ENCODE measurements at places on chromosomes 2 and 18.
A peak's percentile ranks its signal among the peaks of the same experiment; 100 is the strongest.

- no peak for DNase-seq
Observed at GRCh38 chr2:55899881-55900280, 23.7 kb downstream of the EFEMP1 start.

DNA sequence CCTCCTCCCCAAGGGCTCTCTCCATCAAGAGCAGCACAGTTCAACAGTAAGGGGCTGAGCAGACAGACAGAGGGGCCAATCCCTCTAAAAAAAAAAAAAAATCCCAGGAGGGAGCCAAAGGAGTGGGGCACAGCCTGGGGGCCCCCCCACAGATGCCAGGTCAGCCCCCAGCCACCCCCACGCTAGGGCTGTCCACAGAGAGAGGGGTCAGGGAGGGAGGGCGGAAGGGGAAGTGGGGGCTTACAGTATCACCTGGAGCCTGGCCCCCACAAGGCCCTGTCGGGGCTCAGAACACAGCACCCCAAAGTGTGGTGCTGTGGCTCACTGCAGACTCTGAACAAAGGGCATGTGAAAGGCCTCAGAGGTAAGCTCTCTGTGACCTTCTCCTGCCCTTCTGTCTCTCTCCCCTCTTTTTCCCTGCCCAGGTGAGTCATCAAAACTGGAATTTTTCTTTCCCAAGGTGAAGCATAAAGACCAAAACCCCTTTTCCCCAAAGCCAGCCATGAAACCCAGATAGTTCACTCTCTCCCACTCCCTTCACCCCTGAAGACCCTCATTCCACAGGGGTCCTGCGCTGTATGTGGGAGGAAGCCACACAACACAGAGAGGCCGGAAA is 13.9 kb downstream of the BIN1 start:
- DNase-seq, result no peak

DNA sequence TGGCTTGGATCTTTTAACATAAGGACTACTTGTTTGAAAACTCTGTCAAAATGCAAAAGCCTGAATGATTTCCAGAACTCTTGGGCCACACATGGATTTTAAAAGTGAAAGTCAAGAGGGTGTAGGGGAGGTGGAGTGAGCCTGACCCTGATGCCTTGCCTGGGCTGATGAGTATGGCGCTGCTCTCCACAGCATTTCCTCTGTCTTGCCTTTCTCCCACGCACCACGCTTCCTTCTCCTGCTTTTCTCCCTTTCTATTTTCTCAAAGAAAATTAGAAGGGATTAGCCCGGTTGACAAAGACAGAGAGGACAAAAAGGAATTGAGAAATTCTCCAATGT is 207.0 kb upstream of the CCDC68 start:
- DNase-seq, result no peak

GRCh38 chr2:27914041-27914804 is 23.7 kb downstream of the BABAM2 start:
- no peak for DNase-seq

DNA sequence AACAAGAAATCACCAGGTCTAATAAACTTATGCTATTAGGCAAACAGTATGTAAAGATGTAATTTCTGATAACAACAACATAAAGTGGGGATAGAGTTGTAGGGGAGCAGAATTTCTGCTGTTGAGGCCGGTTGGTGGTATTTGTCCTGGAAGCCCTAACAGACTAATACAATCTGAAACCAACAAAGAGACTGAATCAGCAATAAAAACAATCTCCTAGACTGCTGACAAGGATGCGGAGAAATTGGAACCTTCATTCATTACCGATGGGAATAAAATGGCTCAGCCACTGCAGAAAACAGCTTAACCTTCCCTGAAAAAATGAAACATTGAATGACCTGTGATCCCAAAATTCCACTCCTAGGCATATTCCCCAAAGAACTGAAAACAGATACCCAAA is 88.7 kb downstream of the GYPC start:
- DNase-seq, result no peak

DNA sequence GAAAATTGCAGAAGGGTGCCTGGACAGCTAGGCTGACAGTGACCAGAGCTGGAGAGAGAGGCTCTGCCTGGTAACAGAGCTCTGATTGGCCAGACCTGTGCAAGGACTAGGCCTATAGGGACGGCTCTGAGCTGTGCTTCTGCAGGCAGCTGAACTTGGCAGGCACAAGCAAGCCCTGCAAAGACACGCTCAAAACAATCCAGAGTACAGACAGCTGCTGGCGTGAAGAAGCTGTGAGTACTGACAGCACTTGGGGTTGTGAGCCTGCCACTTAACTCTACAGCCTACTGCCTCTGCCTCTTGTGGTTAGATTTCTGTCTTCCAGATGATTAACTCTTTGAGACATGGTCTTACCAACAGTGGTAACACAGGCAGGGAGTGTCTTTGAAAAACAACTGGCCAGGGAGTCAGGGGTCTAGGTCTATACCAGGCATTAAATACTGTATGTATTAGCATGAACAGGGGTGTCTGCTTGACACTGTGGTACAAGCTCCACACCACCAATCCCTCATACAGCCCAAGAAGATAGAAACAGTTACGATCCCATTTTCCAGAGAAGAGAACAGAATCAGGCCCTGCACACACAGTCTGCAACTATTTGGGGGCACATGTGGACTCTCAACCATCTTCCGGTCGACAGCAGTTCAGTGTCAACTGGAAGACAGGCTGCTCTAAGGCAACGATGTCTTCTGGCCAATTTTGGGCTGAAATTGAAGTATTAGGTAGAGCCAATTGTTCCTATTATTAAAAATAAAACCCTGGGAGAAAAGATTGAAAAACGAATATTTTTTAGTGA is 568.4 kb downstream of the TNS1 start:
- peak; percentile 11 for DNase-seq

DNA sequence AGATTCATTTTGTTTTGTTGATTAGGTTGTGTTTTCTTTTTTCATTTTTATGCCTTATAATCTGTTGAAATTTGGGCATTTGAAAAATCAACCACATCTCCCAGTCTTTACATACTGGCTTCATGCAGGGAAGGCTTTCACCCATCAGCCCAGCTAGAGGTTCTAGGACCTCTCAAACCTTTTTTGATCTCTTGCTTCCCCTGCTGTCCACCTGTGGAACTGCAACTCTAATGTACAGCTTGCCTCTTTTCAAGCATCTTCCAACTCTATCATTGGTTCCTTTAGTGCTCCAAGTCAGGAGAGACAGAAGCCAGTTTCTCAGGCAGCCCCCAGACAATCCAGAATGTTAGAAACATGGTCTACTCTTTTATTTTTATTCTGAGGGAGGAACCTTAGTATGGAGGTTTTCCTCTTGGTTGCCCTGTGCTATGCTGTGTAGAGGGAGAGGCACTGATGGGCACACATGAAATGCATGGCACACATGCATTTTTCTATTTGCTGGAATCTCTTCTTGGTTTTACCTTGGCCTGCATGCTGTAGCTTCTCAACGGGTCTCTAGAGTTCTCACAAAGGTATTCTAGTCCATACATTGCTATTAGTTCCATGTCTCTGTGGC is 107.2 kb upstream of the L3MBTL4 start:
- DNase-seq, result peak; percentile 10

Data from activated CD4-positive, alpha-beta memory T cell treated with anti-CD3 and anti-CD28 coated beads for 36 hours (primary cell).